ENCODE measurements at places on chromosomes 3 and 15. TPM values are rescaled to one million over a fixed set of nuclear protein-coding genes. Genes with fewer than 3 reads are reported as not detected.

The GPR62 gene
- total RNA-seq, result 0.51 TPM

- no peaks in the 10 kb centered on the region for H3K4me1 ChIP-seq
- no peak overlapping the region for H3K27ac ChIP-seq
- H3K4me3 ChIP-seq, result no peak overlapping the region
- no peak for DNase-seq
Observed at GRCh38 chr3:11651900-11652299, 8.2 kb upstream of the VGLL4 start.

DNA sequence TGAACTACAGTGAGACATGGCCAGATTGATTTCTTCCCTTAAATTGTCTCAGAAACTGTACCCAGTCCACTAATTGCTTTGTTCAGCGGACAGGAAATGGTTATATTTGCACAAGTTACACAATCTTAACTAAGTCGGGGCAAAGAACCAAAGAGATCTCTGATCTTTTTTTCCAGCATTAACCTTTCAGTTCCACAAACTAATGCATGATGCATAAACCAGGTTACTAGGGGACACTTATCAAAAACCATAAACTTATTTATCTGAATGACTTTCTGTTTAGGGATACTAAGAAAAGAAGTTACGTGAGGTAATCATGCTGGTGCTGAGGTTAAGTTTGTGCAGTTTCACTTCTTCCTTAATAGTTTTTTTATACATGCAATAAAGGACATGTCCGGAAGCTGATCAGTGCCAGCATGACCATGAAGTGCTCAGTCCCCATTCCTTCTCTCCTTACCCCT lies 22.4 kb downstream of the FNDC3B start:
- no peaks in the 10 kb centered on the region for H3K27me3 ChIP-seq
- H3K4me1 ChIP-seq, result peaks cover 11% of the 10 kb centered on the region
- H3K27ac ChIP-seq, result no peak overlapping the region

The MORC1 gene
- total RNA-seq, result not detected

DNA sequence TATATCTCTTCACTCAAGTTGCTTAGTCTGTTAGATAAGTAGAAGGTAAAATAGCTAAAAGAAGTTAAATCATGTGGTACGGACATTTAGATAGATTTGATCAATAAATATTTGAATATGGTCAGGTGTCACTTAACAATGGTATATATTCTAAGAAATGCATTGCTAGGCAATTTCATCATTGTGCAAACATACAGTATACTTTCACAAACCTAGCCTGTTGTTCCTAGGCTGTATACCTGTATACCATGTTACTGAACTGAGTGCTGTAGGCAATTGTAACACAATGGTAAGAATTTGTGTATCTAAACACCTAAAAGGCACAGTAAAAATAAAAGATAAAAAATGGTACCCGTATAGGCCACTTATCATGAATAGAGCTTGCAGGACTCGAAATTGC lies 112.8 kb upstream of the CGNL1 start:
- DNase-seq, result no peak
- H3K36me3 ChIP-seq, result no peaks in the 10 kb centered on the region

- DNase-seq, result no peak
- H3K36me3 ChIP-seq, result no peaks in the 10 kb centered on the region
- H3K4me3 ChIP-seq, result no peak overlapping the region
- H3K27me3 ChIP-seq, result no peaks in the 10 kb centered on the region
Observed at GRCh38 chr15:43346305-43346704, 15.9 kb upstream of the LCMT2 start.

The LCTL gene
- total RNA-seq, result not detected

The KIAA1143 gene
- total RNA-seq, result 45.3 TPM

GRCh38 chr3:158337110-158337509 lies 227.2 kb downstream of the RSRC1 start:
- H3K27ac ChIP-seq, result no peak overlapping the region
- H3K4me1 ChIP-seq, result no peaks in the 10 kb centered on the region
- no peaks in the 10 kb centered on the region for H3K36me3 ChIP-seq
- H3K4me3 ChIP-seq, result no peak overlapping the region

- H3K27me3 ChIP-seq, result no peaks in the 10 kb centered on the region
- H3K4me3 ChIP-seq, result no peak overlapping the region
- H3K4me1 ChIP-seq, result no peaks in the 10 kb centered on the region
- no peaks in the 10 kb centered on the region for H3K36me3 ChIP-seq
Observed at GRCh38 chr3:189787632-189788031, 156.4 kb downstream of the TP63 start.

GRCh38 chr3:72152551-72153476 lies 367.9 kb upstream of the PROK2 start:
- peak overlapping the region; percentile 59 for H3K27ac ChIP-seq
- DNase-seq, result peak; percentile 90
- H3K27me3 ChIP-seq, result no peaks in the 10 kb centered on the region

GRCh38 chr3:165502707-165503106 lies 306.5 kb upstream of the SLITRK3 start:
- H3K27ac ChIP-seq, result no peak overlapping the region
- H3K4me1 ChIP-seq, result no peaks in the 10 kb centered on the region
- no peak overlapping the region for H3K4me3 ChIP-seq
- DNase-seq, result no peak
- no peaks in the 10 kb centered on the region for H3K27me3 ChIP-seq

The LRRIQ4 gene
- 0.30 TPM for total RNA-seq

The HAUS2 gene
- total RNA-seq, result 22.9 TPM

The DUOX1 gene
- total RNA-seq, result 9.2 TPM

DNA sequence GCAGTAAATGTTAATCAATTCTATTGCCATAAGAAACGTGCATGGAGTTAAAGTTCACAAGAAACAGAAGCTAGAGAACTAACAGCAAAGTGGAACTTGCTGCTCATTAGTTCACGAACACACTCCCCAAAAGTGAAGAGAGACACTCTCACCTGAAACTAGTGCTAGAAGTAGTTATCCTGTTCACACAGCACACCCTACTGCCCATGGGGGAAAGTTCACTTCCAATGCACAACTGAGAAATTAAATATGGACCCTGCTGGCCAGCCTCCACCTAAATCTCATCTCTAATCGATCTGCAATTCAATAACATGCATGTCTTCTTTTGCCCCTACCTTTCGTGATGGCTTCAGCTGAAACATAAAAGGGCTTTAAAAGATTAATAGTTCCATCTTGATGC lies 39.4 kb upstream of the FRMD4B start:
- no peaks in the 10 kb centered on the region for H3K4me1 ChIP-seq
- no peak overlapping the region for H3K27ac ChIP-seq
- no peak overlapping the region for H3K4me3 ChIP-seq
- DNase-seq, result no peak
- no peaks in the 10 kb centered on the region for H3K36me3 ChIP-seq

- peak overlapping the region; percentile 67 for H3K27ac ChIP-seq
- DNase-seq, result peak; percentile 29
- H3K36me3 ChIP-seq, result no peaks in the 10 kb centered on the region
- peak overlapping the region; percentile 84 for H3K4me3 ChIP-seq
Observed at GRCh38 chr3:192916371-192917027, 1.2 kb downstream of the MB21D2 start.

Measured in ovary (tissue), 10 donors.